ENCODE measurements at places on chromosomes 5 and 9.

GRCh38 chr9:122463828-122464632 is 13.7 kb downstream of the OR1J1 start:
- peak; percentile 19 for DNase-seq

DNA sequence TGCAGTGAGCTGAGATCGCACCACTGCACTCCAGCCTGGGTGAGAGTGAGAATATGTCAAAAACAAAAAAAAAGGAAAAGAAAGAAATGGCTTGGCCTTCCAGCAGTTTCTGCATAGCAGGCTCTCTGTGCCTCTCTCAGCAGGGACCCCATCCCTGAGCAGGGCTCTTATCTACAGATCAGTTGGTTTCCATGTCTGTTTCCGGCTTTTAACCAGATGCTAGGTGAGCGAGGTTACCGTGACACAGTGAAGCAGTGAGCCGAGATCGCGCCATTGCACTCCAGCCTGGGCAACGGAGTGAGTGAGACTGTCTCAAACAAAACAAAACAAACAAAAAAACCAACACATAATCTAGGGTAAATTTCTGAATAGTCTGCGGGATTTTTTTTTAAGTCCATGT is 51.4 kb downstream of the COL5A1 start:
- peak; percentile 12 for DNase-seq

DNA sequence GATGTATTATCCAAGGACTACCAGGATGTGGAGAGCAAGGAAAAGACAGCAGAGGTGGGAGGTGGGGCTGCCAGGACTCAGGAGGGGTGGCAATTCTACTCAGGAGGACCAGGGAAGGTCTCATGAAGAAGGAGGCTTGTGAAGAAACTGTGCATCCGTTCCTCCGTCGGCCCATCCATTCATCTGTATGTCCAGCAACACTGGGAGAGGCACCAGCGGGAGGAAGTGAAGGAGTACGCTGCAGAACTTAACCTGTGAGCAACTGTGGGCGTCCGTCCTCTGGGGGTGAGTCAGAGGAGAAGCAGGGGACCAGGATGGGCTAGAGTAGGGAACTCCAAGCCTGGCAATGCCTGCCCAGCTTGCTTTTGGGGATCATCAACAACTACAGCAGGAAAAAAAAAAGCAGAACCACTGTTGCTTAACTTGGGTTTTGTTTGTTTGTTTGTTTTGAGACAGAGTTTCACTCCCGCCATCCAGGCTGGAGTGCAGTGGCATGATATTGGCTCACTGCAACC is 47.3 kb upstream of the NEURL1B start:
- no peak for DNase-seq

DNA sequence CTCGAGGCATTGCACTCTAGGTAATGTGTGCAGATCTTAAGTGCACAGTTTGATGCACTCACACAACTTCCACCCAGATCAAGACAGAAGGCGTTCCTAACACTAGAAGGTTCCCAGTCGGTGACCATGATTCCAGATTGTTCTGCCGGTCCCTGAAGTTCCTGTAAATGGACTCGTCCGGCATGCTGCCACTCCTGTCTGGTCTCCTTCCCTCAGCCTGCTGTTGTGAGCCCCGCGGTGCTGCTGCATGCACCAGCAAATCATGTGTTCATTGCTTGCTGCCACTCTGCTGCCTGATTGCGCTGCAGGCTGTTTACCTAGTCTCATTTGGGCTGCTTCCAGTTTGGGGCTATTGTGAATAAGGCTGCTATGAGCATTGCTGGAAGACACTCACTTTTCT is 11.5 kb downstream of the STKLD1 start:
- no peak for DNase-seq

- no peak for DNase-seq
Observed at GRCh38 chr5:53369681-53370080, 110.7 kb upstream of the FST start.

GRCh38 chr9:4970970-4971641 is 14.0 kb upstream of the JAK2 start:
- DNase-seq, result peak; percentile 20

DNA sequence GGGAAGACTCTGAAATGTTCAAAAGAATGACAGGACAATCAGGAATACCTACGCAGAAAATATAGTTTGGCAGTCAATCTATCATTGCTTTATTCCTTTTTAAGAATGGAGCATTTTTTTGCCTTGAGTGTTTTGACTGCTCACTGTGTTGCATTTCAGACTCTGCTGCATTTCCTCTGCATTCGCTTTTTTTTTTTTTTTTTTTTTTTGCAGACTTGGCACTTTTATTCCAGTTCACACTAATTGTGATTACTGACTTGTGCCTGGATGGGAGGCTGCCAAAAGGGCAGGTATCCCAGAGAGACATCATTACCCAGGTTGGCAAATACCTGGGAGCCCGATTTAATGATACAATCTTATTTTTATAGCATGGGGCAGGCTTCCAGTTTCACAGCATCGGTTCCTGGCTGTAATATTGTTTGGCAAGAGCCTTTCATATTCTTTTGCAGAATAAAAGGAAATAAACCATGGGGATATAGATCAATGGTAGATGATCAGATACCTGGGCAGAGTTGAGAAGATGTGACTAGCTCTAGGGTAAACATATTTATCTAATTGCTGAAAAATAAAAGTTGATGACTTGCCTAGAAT is 1132.6 kb downstream of the MAT2B start:
- DNase-seq, result no peak

DNA sequence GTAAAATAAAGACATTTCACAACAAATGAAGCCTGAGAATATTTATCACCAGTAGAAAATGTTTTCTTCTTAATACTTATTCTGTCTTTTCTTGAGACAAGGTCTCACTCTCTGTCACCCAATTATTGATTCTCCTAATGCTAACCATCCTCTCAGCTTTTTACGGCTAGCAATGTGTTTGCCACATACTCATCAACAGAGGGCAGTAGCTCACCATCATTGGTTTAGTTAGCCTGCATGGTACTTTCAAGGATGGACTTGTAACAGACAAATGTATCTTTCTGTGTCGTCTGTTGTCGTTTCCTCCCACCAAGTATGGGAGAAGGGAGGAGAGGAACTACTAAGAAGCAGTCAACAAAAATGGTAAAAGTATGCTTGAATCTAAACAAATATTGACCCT is 5.9 kb upstream of the ACO1 start:
- peak; percentile 57 for DNase-seq

- DNase-seq, result peak; percentile 70
Observed at GRCh38 chr9:114718801-114719221, 36.8 kb upstream of the TEX48 start.

GRCh38 chr5:135217669-135218485 is 181.2 kb downstream of the MACROH2A1 start:
- DNase-seq, result no peak

DNA sequence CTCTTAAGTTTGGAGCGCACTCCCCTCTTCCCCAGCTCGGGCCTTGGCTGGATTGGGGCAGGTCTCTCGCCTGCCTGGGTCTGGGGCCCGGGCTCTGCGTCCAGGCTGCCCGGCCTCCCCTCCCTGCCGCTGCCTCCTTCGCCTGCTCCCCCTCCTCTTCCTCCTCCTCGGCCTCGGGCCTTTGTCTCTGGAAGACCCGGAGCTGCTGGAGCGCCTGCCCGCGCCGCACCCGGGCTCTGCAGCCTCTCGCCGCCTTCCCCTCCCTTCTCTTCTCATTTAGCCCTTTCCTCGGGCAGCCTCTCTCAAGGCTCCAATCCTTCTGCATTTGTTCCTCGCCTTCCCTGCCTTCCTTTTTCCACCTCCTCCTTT is 218.5 kb downstream of the C9orf50 start:
- no peak for DNase-seq

DNA sequence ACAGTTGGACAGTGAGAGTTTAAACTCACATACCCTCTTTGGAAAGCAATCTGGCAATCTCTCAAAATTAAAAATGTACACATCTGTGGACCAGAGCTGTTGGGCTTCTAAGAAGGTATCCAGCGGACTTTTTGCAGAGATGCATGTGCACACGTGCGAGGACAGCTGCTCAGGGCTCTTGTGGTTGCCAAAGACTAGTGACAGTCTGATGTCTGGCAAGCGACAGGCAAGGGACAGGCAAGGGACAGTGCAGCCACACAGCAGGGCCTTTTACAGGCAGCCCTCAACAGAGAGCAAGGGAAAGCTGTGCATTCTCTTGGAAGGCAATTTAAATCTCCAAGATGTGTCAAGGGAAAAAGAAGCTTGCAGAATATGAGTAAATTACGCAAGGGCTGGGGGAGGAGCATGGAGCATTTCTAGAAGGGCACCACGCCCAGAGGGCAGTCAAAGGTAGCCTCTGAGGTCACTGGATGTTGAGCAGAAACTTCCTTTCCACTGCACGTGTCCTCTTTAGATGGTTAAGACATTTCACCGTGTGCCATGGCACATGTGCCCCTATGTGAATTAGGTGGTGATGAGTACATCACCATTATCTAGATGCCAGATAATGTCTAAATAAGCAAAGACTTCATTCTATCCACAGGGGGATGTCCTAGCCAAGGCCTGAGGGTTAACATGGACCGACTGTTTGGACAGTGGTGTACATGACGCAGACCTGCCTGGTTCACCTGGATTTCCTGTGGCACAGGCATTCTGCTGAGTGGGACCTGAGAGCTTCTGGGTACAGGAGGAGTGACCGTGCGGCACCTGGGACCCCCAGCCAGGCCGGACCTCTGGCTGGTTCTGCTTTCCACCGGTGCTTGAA is 9.1 kb downstream of the GFPT2 start:
- DNase-seq, result no peak

DNA sequence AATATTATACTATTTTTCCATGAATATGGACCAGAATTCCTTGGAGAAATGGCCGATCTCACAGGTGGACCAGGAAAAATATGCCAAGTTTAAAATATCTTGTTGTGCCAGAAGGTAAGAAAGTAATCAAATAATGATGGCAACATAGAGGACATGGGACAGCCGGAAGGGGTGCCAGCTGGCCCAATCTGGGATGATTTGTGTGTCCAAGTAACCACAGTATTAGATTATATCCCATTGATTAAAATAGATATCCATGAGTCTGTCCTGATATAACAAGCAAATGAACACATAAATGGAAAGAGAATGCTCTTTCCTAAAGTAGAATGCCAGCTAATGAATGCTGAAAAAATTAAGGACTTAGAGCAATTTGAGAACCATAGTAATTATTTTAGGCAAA is 39.6 kb upstream of the ANKRD55 start:
- no peak for DNase-seq

- DNase-seq, result no peak
Observed at GRCh38 chr5:17069995-17070511, 134.0 kb upstream of the MYO10 start.

DNA sequence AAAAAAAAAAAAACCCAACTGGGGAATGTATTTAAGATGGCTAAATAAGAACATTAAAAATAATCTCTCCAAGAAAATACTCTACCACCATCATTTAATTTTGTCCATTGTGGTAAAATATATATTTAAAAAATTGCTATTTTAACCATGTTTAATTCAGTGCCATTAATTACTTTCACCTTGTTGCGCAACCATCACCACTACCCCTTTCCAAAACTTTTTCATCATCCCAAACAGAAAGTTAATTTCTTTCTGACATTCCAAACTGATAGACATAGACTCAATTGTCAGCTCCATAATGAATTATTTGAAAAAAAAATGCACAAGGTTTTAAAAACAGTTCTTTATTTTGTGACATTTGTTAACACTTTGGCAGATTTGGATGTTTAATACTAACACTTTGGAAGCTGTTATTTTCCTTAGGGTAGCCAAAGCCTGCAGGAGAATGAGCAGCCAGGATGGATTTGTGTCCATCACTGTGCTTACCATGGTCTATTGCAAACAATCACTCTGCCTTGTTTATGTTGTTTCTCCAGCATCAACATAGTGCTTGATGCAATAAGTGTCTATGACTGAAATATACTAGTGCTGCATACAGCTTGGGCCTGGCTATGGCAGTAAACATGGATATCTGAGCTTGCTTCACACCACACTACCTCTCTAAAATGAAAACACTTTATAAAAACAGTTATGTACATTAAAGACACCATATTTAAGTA is 62.7 kb downstream of the HAPLN1 start:
- DNase-seq, result no peak

DNA sequence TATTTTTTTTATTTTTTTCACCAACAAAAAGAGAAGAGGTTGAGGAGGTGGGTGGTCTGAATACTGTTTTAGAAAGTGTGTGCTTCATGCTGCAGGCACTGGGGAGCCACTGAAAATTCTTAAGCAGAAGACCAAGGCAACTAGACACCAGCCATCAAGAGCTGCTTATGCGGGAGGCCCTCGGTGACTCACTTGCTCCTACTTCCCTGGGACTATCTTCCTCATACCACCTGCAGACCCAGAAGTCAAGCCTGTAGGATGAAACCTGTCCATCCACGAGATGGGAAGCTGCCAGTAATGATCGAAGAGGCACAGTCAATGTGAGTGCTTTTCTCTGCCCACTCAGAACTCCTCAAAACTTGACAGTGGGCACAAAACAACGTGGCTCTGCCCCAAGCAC is 125.8 kb upstream of the SLC44A1 start:
- DNase-seq, result no peak

GRCh38 chr5:11182441-11183080 is 421.5 kb upstream of the DAP start:
- no peak for DNase-seq

DNA sequence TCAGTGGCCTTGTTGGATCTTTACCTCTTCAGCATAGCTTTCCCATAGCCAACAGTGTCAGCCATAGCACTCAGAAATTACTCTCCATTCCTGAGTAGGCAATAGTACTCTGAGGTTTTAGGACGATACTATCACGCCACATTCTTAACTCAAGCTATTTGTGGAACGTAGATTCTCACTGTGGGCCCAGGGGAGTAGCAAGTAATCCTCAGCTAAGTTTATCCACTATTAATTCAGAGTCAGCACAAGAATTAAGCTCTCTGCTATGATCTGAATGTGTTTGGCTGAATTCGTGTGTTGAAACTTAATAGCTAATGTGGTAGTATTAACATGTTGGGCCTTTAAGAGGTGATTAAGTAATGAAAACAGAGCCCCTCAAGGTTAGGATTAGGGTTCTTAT is 858.8 kb upstream of the NUDT12 start:
- DNase-seq, result no peak

GRCh38 chr5:79831381-79832309 is 142.0 kb downstream of the CMYA5 start:
- no peak for DNase-seq

GRCh38 chr5:167702014-167702413 is 589.4 kb upstream of the WWC1 start:
- DNase-seq, result no peak

- no peak for DNase-seq
Observed at GRCh38 chr9:80157561-80157983, 585.8 kb downstream of the TLE4 start.

GRCh38 chr5:74725331-74725730 is 40.3 kb downstream of the HEXB start:
- DNase-seq, result no peak

DNA sequence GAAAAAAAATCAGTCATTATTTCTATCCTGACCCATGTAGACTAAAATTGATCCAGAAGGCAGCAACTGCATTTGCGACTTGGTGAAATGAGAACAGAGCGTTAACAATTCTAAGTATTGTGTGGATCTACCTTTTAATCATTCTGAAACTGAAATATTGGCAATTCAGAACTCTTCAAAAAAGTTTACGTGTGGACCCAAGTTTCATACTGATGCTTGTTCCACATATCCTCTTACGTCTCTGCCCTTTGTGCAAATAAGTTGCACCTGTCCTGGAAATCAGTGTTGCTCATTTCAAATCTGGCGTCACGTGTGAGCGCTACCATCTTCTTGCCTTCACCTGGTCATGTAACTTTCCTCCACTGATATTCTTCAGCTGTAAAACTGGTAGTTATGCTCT is 74.7 kb downstream of the NTRK2 start:
- no peak for DNase-seq

Data from CD4-positive, alpha-beta T cell treated with Interferon alpha-2 for 1 hour (primary cell).